NCI-H2107 (cell line): ENCODE measurements at places on chromosomes 16 and 17.

DNA sequence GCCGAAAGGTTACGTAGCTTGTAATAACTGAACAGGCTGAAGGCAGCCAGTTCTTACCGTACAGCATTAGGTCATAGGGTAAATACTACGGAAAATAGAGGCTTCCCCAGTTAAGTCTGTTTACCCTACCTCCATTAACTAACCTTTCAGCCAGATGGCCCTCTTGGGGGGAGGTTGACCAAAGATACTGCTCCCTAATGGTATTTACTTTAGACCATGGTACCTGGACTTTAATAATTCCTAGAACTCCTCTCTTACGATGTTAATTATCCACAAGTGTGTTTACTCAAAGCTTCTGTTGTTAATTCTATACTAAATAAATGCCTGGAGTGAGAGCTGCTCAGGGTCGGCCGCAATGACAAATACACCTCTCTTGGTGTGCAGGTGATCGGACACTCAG is 9.8 kb upstream of the ADAT1 start:
- no peak for DNase-seq

DNA sequence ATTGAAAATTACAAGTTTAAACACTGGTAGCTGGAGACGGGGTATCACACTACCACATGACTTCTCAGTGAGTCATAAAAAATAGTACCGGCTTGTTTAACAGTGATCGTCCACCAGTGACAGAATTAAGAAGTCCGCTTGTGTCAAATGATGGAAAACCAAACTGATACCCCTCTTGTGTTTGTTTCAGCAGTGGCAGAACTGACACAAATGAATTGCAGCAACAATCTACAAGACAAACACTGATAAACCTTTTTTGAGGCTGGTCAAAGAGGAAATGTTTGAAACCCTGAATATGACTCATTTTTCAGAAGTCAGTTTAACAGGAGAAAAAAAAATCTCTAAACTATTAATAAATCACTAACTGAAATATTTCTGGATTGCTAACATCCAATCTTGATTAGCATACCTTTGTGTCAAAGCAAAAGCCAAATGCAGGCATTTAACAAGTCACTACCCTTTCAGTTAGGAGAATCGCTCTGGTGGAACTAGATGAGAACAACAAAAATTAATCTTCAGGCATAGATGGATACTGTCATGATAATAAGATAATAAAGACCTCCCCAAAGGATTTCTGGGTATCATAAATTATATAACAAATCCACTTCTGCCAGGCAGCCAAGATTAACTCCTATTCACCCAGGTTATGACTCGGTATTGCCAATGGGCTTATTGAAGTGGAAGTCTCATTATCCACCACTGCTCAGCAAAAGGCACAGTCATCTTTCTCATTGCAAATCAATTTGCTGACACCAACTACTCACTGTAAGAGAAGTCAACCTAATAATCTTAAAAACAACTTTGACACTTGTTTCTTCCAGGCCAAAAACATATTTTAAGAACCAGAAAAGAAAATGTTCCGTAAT is 20.8 kb downstream of the DCUN1D3 start:
- no peak for DNase-seq

GRCh38 chr17:40345161-40345993 is 19.2 kb downstream of the GJD3 start:
- DNase-seq = no peak

- DNase-seq = no peak
Observed at GRCh38 chr17:66343531-66344078, 41.2 kb downstream of the PRKCA start.

DNA sequence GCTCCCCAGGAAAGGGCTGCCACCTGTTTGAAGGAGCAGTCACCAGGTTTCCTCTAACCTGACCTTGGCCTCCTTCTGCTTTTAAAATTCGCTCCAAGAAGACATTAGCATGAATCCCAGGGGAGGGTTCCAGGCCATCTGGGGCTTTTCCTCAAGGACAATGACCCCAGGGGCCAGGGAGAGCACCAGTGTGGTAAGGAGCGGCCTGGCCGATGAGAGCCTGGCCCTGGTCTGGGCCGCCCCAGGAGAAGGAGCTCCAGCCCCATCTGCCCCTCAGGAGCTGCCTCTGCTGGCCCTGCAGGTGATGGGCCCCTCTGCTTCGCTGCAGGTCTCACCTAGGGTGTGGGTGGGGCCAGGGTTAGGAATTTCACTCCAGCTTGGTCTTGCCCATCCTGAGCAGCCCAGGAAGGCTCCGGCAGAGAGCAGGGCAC is 209.2 kb upstream of the TNRC6C start:
- DNase-seq = no peak

- DNase-seq = no peak
Observed at GRCh38 chr16:86984991-86985647, 332.1 kb downstream of the C16orf95 start.

GRCh38 chr17:74387365-74388218 is 20.3 kb downstream of the GPR142 start:
- DNase-seq = no peak

- DNase-seq = no peak
Observed at GRCh38 chr16:21235199-21235585, 1.7 kb downstream of the ANKS4B start.
